ENCODE measurements at places on chromosomes 7 and 10.

DNA sequence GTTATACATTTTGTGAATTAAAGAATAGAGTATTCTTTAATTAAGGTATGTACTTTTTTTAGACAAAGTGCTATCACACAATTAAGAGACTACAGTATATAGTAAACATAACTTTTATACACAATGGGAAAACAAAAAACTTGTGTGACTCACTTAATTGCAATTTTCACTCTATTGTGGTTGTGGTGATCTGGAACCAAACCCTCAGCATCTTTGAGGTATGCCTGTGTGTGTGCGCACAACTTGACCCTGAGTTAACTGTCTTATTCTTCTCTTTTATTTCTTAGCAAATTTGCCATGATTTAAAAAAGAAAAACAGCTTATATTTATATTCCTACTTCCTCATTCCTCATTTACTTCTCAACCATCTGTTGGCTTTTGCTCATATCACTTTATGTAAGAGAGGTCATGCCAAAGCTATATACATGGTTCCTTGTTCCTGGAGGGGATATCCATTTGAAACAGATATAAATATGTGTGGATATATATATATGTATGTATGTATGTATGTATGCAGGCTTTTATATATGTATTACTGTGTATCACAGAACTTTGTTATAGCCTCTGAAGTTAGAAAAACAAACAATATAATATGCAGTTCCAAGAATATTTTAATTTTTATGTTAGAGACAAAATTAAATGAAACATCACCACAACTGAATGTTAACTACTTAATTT is 259.5 kb upstream of the HGF start:
- no peak for DNase-seq

- no peak for DNase-seq
These were observed 20.4 kb upstream of the HIPK2 start for GRCh38 chr7:139798221-139798620.

- no peak for DNase-seq
These were observed 519.1 kb upstream of the AKR1E2 start for GRCh38 chr10:4306871-4307270.

DNA sequence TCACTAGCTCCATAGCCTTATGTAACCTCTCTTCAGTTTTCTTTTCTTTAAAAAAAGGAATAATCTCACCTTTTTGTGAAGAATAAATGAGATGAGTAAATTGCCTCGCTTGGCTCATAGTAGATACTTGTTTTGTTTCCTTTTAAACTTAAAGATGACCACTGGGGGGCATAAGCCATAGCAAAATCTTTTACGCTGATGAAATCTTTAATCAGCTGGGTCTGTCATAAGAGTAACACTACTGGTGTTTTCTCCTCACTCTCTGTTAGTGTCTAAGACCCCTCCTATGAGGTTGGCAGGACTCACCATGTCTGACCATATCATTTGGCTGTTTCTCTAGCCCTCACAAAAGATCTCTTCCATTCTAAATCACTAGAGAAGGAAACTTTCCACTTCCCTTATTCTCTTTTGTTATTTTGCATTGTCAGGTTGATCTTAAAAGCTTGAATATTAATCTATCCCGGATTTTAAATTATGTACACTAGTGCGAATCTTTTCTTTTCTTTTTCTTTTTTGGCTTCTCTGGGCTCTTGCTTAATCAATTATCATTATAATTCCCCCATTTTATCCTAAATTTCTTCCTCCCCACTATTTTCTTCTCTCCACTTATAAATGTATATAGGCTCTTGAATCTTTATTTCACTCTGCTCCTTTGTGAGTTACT is 12.5 kb downstream of the STAG3 start:
- DNase-seq: no peak

DNA sequence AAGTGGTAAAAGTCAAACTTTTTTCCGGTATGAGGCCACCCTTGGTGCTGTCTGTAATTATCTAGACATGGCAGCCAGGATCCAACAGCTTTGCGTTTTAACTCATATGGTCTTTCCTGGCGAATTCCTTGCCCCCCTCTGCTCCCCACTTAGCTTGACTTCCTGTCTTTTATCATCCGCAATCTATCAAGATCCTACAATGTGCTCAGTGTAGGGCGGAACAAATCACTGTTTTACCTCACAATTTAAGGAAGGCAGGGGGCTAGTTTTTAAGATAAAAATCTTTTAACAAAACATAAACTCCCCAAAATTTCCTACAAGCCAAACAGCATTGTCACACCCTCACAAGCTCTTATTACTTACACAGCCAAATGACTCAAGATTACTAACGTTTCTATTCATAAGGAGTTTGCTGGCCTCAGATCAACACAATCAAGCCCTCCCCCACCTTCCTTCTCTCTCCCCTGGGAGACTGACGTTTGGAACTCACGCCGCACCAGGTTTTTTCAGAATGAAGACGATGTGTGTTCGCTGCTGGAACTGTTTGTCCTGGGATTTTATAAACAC is 1.3 kb upstream of the CDK14 start:
- peak; percentile 77 for DNase-seq

- peak; percentile 66 for DNase-seq
These were observed 631 bp downstream of the OTUD1 start for GRCh38 chr10:23439452-23439960.

DNA sequence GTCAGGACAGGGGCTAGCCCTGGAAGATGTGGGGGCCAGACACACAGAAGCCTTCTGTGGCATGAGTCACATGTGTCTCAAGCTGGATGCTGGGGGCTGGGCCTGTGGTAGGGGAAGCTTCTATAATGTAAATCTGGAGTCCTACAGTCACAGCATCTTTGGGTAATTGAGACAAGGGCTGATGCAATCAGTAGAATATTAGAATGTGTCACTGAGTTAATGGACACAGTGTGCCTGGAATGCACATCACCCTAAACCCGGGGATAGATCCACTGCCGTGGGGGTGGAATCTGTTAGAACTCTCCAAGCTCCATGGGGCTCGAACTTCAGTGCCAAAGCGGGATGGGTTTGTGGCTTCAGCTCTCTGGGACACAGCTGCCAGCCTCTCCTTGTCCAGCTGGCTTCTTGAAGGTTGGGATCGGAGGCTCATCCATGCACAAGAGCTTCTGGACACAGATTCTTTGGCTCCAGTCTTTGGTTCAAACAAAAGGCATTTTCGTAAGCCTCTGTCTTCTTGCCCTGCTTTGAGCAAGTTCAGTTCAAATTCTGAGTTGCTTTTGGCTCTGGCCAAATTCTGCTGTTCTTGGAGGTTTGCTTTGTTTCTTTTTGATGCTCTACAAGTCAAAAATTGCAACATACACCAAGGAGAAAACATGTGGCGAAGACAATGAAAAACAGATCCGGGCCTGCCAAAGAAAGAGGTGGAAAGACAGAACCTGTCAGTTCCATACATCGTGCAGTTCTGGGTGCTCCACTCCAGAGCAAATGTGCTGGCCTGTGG is 194.8 kb upstream of the ZNF32 start:
- peak; percentile 85 for DNase-seq

DNA sequence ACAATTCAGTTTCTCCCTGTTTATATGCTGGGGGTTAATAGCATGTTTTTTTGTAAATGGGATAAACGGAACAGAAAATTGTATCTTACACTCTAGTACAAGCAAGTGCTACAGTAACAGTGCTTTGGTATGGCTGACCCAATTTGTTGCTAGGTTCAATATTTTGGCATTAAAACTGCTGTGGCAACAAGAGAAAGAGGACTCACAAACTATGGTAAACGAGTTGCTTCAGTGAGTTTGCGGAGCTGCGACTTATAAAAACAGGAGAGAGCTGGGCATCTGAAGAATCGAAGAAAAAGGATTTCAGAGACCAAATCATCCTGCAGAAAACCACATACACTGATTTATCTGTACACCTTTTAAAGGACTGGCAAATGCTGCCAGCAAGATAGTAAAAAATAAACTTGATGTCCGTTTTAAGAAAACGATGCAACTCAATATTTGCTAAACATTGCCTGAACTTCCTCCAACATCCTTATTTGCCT is 2.2 kb downstream of the GLUD1 start:
- DNase-seq: no peak

DNA sequence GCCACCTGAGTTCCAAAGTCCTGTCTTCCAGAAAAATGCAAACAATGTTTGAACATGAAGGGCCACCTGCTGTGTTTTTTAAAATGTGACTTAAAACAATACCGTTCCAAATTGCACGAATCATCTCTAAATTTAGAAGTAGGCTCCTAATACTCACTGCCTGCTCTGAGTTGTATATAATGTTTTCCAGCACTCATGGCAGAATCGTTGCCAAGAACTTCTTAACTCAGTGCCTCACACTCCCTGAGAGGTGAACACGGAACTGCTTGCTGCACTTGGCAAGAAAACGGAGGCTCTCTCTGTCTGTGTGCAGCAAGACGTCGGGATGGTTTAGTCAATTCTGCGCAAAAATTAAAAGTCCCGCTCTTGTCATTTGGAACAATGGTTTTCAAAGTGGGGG is 757.3 kb upstream of the AUTS2 start:
- no peak for DNase-seq

GRCh38 chr7:72187179-72187578 is 225.0 kb downstream of the CALN1 start:
- DNase-seq: no peak

- no peak for DNase-seq
These were observed 50.2 kb downstream of the KCNH2 start for GRCh38 chr7:150927956-150928344.

DNA sequence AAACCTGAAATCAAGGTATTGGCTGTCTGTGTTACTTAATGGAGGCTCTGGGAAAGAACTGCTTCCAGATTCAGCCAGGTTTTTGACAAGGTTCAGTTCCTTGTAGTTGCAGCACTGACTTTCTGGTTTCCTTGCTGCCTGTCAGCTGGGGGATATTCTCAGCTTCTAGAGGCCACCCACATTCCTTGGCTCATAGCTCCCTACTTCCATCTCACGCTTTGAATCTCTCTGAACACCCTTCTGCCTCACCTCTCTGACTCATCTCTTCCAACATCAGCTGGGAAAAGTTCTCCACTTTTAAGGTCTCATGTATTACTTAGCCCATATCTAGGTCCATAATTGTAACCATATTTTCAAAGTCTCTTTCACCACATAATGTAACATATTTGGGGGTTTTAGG is 22.9 kb upstream of the GPR22 start:
- no peak for DNase-seq

DNA sequence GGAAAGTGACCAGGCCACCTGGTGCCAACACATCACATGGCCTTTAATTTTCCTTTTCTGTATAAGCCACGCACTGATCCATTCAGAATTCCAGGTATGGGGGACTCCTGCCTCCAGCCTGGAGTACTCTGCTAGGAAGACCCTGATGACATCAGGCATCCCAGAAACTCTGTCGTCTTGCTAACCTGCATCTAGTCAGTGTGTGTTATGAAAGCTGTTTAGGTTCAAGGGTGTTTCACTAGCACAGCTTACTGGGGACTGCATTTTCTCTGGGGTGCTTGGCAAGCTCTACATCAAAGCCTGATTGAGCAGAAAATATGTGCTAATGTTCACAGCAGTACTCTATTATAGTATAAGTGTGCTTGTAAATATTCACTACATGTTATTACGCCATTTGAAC is 100.6 kb upstream of the MGMT start:
- no peak for DNase-seq
